ENCODE measurements at places on chromosomes 5 and 9.

GRCh38 chr5:142356349-142356715, 31.5 kb upstream of the SPRY4 start:
- DNase-seq = no peak

DNA sequence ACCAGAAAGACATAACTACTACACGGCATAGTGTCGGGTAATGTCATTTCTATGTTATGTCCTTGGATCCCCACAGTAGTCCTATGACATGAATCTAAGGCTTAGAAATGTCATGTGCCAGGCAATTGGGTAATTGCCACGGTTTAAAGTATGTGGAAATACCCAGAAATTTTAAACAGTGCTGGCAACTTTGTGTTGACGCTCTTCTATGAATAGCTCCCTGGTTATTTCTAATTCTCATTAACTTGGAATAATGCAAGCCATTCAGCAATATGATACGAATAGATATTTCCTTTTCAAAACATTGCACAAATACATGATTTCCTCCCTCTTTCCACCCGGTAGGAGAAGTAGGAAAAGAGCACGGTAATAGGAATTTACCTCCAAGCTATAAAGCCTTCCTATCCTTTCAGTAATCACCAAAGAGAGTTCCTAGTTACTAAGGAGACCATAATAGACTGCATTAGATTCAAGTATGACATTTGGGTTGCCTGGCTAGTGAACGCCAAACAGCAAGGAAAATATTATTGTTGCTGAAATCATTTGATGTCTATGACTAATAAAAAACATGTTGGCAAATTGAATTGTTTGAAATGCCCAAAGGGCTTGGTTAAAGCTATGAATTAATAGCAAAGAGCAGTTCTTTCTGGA, 168.4 kb downstream of the CCDC192 start:
- DNase-seq = no peak

DNA sequence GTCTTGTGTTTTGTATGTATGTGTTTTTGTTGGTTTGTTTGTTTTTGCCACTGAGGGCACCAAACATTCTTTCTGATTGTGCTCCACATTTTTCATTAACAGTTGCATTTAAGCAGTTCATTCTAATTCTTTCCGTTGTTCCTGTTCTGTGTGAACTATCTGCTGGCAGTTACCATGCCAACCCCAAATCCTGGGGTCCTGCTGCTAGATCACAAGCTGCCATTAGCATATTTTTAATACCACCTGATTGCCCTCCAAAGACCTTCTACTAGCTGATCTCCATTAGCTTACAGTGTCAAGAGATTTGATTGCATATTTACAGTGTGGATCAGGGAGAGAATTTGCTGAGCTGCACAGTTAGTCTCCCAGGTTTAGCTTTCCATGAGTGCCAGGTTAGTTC, 40.6 kb upstream of the STARD4 start:
- no peak for DNase-seq

DNA sequence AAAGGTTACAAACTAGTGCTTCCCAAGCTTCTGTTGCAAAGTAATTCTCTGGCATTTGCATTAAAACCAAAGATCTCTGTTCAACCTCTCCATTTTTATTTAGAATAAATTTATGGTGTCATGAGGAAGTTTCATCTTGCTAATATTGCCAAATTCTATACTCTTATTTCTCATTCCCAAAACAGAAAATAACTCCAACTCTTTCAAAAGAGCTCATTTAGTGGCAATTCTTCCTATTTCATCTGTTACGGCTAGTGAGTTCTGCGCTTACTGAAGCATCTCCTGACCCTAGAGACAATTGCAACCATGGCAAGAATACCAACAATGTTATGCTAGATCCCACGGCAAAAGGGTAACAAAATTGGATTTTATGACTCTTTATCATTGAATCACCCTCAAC, 97.0 kb downstream of the HINT1 start:
- no peak for DNase-seq

GRCh38 chr5:3736926-3737325, 141.3 kb downstream of the IRX1 start:
- no peak for DNase-seq

- no peak for DNase-seq
Observed at GRCh38 chr5:159083548-159084452, 15.9 kb downstream of the EBF1 start.

GRCh38 chr5:105616599-105616998, 2054.0 kb upstream of the NUDT12 start:
- no peak for DNase-seq

- no peak for DNase-seq
Observed at GRCh38 chr5:1207555-1207954, 6.2 kb downstream of the SLC6A19 start.

DNA sequence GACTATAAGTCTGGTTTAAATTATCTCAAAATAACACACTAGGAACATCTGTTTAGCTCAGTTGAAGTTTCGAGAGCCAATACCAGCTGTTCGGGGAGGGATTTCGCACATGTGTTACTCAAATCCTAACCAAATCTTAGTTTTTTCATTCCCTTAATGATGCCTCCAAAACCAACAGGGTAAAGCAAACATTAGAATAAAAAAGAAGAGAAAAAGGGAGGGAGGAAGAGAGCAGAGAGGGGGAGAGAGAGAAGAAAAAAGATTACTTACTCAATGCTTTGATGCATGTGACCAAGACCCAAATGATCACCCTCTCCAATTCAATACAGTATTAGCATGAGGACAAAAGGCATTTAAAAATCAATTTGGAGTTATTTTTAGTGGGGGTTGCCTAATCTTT, 86.0 kb upstream of the NR5A1 start:
- no peak for DNase-seq

DNA sequence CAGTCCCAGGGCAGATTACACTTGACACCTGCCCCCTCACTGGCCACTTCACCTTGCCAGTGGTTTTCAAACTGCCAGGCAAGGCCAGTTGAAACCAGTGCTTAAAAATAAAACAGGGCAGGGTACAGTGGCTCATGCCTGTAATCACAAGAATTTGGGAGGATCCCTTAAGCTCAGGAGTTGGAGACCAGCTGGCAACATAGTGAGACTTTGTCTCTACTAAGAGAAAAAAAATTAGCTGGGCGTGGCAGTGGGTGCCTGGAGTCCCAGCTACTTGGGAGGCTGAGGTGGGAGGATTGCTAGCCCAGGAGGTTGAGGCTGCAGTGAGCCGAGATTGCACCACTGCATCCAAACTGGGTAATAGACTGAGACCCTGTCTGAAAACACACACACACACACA, 58.1 kb downstream of the ROPN1L start:
- DNase-seq = no peak

DNA sequence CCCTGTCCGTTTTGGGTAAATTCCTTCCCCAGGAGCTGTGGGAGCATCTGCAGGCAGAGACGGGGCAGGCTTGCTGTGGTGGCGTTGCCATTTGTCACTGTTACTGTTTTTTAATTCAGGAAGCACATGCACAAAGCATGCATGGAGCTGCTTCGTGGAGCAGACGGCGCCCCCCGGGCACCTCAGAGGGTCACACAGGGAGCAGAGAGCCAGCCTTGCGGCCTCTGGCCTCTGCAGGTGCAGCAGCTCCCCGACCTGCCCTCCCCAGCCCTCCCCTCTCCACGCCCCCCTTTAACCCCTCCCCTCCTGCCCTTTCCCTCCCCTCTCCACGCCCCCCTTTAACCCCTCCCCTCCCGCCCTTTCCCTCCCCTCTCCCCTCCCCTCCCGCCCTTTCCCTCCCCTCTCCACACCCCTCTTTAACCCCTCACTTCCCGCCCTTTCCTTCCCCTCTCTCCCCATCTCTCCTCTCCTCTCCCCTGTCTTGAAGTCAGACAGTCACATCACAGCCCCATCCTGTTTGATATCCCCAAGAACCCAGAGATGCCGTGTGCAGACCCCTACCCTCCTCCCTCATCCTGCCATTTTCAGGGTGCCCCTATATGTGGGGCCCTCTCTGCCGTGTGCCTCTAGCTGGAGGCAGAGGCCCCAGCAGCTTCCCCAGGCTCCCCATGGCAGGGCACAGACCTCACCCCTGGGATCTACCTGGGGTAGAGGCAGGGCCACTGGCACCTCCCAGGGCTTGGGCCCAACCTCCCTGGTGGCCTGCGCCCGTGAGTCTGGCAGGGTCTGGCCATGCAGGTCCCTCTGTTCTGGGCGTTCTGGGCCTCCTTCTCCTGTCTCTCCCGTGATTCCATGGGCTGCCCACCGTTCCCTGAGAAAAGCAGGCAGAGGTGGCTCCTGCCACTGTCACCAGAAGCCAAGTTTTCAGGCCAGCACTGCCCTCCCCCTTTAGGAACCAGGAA, 29.6 kb upstream of the UBAC1 start:
- no peak for DNase-seq

DNA sequence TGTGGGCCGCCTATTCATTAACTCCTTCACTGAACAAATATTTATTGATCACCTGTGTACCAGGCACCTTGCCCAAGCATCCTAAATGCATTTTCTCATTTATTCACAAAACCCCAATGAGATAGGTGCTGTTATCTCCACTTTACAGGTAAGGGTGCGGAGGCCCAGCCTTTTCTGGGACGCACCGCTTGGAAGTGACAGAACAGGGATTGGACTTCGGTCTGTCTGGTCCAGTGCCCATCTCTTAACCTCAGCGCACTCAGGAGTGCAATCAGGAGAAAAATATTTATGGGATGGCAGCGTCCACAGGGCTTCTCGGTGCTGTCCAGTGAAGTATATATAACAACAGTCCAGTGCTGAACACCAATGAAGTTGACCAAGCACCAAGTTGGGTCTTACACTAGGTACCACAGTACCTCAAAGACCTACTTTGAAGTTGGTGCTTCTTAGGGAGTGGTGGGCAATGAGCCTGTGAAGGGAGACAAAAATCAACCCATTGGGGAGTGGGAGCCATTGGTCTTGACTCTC, 18.9 kb upstream of the GARNL3 start:
- DNase-seq = no peak

GRCh38 chr9:129613520-129614175, 7.3 kb downstream of the C9orf50 start:
- no peak for DNase-seq

DNA sequence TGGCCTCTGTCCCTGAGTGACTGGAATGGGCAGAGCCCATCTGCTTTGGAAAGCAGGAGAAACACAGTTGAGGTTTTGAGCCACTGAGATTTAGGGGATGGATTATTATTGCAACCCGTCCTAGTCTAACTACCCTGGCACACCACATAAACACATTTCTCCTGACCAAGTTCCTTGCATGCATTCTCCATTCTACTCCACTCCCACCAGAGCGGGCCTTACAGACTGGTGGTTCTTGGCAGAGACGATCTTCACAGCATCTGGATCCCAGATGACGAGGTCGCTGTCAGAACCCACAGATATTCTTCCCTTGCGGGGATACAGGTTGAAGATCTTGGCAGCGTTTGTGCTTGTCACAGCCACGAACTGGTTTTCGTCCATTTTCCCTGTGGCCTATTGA, 111.0 kb downstream of the DPYSL3 start:
- no peak for DNase-seq

DNA sequence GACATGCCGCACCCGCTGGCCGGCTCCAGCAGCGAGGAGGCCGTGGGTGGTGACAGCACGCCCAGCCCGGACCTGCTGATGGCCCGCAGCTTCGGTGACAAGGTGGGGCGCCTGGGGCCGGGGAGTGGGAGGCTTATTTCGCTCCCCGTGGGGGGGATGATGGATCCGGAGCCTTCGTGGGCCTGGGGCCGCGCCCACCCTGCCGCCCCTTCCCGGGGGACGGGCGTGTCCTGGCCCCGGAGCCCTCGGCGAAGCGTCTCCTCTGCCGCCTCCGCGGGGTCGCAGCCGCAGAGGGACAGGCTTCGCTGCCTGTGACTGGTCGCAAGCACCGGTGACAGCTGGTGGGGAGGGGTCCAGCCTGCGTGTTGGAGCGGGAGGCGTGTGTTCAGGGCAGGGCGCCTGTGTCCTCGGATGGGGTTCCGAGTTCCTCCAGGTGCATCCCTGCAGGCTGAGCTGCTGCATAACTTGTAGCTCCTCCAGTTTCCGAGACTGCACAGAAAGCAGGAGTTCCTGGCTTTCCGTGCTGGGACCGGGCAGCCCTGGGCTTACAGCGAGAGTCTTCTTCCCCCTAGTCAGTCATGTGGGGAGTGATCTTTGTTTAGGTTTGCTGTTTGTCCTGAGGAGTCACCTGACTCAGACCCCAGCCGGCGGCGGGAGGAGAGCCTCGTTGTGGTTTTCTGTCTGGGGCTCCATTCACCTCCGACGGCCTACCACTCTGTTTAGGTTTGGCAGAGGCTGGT, 666 bp downstream of the SNX30 start:
- DNase-seq = peak; percentile 45

- DNase-seq = no peak
Observed at GRCh38 chr5:91848453-91848852, 465.3 kb upstream of the ARRDC3 start.

DNA sequence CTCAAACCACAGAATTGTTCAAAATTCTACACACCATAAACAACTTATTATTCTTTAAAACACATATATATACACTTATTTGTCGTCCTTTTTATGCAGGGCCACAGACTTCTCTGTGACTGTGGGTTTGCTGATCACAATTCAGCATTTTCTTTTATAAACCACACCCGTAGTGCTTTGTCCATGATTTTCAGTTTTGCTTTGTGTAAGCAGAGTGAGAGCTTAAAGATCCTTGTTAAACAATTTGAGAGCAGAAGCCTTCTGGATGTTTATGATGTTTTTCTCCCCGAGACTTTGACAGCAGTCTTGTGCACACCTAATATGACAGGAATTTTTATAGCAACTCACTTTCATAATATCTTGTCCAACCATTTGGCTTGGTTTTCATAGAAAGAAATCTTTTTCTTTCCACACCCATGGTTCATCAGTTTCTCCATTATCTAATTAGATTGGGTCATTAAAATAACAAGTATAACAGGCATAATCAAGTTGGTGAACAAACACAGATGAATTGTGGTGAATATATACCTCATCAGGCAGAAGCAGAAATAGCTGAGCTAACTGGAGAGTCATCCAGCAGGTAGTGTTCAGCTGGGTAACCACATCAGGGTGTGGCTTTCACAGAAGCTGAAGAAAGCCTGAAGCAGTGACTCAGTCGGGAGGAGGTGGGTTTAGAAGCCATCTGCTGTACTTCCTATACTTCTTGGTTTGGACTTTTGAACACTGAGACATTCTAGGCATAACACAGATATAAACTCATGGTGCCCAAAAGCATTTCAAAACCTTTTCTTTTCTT, 232.8 kb downstream of the DOCK8 start:
- no peak for DNase-seq

DNA sequence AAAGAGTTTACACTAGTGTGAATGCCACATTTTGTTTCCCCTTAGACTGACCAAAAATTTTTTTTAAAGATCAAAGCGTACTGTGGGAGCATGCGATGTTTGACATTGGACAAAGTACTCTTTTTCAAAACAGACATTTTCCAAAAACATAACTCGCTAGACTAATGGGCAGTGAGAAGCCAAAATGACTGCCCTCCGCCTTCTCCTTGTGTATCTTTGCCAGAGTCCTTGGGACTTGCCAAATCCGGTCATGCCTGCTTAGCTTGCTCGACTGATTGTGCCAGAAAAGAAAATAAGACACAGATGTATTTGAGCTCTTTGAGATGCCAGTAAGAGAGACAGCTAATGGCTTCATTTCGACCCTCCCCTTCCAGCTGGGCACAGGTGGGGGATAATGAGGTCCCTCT, 157.5 kb downstream of the MAPKAP1 start:
- no peak for DNase-seq

GRCh38 chr9:79131824-79132377, 439.9 kb upstream of the TLE4 start:
- DNase-seq = no peak
